ENCODE measurements at places on chromosomes 11 and 22.

- no peak for DNase-seq
Measured at GRCh38 chr11:8011981-8012444, 24.9 kb downstream of the EIF3F start.

DNA sequence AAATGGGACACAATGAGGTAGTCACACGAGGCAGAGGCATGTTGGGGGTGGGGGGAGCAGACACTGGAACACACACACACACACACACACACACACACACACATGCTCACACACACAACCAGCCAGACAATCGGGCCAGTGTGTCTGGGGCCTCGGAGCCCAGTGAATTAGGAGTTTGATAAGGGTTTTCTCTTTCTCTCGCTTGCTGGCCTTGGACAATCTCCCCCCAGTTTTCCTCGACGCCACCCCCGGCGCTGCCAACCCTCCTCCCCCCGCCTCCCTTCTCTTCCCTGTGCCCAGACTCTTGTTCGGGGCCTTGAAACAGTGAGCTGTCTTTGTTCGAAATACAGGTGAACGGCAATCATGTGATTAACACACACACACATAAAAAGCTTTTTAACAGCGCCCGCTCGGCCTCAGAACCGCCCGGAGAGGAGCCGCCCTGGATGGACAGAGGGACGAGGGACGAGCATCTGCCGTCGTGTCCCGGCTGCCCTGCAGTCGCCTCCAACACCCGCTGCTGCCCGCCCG lies 1.5 kb upstream of the SOX10 start:
- no peak for DNase-seq

DNA sequence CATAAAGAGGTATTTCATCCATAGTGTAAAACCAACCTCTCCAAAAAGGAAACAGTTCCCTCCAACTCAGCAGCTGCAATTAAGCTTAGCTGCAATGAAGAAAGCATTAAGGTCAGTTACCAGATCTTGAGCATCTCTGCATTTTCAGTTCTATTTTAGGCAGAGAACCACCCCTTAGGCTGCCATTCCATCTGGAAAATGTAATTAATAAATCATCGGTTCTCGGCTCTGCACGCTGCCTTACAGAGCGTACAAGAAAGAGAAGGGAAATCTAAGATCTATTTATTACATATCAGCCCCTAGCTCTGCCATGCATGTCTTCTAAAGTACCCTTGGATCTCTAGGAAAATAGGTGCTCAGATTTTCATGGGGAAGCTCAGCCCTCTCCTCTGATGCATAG lies 71.5 kb downstream of the RCN1 start:
- DNase-seq = no peak

GRCh38 chr11:83695046-83695445 lies 408.9 kb upstream of the CCDC90B start:
- no peak for DNase-seq

GRCh38 chr11:68942751-68943271 lies 38.0 kb downstream of the MRGPRD start:
- no peak for DNase-seq

DNA sequence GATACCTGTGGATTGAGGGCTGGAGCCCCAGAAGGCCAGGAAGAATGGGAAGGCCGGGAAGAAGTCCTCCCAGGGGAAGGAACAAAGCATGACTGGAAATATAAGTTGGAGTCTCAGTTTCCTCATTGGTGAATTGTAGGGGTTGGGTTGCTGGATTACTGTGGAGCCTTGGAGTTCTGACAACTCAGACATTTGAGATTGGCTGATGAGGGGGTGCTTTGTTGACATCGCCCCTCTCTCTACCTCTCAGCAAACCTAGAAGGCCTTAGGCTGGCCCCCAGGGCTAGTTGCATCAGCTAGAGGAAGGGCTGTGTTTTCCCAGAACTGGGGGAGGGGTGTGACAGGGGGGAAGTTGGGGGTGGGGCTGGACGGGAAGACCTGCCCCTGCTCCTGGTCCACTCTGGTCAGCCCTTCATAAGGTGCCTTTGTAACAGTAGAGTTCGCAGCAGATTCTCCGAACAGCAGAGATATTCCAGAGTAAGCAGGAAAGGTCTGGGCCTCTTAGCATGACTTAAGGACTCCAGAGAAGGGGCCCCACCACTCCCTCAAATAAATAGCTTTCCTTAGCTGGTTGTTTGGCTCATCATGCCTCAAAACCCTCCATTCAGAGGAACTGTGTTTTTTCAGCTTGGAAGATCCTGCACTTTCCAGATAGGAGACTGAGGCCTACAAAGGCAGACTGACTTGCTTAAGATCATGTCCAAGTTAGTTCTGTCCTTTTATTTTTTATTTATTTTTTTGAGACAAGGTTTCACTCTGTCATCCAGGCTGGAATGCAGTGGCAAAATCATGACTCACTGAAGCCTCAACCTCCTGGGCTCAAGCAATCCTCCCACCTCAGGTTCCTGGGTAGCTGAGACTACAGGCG lies 12.5 kb upstream of the THRSP start:
- no peak for DNase-seq

GRCh38 chr11:125264100-125265022 lies 99.8 kb downstream of the PKNOX2 start:
- DNase-seq = no peak

DNA sequence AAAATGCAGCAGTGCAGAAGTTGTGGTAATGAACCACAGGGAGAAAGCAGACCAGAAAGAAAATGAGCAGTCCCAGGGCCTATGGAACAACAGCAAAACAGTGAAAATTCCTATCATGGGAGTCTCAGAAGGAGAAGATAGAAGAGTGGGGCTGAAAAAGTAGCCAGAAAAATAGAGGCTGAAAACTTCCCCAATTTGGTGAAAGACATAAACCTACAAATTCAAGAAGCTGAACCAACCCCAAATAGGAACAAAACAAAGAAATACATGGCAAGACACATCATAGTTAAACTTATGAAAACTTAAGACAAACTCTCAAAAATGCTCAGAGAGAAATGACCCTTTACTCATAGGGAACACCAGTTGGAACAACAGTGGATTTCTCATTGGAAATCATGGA lies 11.4 kb downstream of the FGF19 start:
- no peak for DNase-seq

DNA sequence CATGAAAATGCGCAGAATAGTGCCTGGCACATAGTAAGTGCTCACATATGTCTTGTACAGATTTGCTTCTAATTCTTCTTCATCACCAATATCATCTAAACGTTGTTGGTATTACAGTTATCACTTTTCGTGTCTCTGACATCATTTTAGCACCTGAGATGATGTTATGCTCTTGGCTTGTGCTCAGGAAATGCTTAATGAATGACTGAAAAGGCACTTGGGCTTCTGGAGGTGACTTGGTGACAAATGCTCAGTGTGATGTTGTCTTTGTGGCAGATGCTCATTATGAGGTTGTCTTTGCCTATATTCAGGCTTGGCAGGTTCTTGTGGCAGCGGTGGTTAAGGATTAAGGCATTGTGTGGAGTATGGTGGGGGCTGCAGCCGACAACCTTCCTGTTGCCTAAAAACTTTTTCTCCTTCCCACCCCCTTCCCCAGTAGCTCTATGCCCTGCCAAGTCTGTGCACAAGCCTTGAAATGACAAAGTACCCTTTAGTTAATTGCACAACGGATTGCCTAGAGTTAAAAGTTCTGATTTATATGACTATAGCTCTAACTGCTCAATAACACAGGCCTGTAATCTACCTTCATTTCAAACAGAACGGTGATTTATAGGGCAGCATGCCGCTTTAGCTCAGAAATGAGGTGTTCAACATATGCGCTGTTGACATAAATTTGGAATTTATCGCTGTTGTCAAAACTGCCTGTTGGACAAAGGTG lies 82.5 kb downstream of the ZBTB16 start:
- DNase-seq = no peak

- DNase-seq = peak; percentile 75
Measured at GRCh38 chr11:2945031-2945756, 16.0 kb upstream of the PHLDA2 start.

DNA sequence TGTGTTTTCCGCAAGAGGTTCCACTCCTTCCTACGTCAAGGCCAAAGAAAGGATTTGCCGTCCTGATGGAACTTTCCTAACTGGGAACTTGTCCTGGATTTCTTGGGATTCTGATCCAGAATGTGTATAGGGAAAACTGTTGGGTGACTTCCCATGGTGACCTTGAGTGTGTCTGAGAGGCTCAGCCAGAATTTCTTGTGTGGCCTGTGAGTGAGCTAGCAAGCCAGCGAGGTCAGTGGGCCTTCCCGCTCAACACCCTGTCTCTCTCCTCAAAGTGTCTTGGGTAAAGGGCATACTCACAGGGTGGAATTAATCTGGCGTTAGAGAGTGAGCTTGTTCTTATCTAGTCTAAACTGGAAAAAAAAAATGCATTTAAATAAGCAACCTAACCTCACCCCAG lies 20.4 kb downstream of the ZNRF3 start:
- DNase-seq = no peak

DNA sequence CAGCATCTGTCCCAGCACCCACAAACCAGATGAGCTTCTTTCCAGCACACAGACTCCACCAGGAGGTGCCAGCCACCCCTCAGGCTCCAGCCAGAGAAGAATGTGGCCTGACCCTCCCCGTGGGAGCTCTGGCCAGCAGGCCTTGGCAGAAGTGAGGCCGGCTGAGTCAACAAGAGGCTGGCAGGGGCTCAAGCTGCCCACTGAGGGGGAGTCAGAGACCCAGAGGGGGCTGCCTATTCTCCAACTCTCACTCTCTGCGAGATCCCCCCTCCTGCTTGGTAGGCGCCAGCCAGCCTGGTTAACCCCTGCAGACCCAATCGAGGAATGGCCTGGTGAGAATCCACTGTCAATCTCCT lies 10.6 kb upstream of the CDC42EP1 start:
- no peak for DNase-seq

- DNase-seq = no peak
Measured at GRCh38 chr22:44955102-44955501, 54.7 kb downstream of the PHF21B start.

GRCh38 chr11:29518389-29519174 lies 498.2 kb downstream of the KCNA4 start:
- no peak for DNase-seq

GRCh38 chr11:2513441-2513840 lies 68.6 kb downstream of the KCNQ1 start:
- DNase-seq = peak; percentile 36

DNA sequence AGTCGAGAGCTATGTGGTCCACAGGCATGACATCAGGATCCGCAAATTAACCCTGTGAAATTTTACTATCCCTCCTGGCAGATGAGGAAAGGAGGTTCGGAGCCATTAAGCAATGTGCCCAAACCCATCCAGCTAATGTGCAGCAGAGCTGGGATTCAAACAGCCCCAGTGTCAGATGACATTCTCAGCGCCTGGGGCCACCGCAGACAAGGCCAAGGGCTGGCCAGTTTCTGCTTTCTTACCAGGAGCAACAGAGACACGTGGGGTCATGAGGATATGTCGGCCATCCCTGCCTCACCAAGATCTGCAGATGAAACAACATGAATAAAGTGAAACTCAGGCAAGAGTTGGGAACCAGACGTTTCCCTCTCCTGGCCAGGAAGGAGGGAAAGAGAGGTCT lies 110.2 kb downstream of the TENM4 start:
- no peak for DNase-seq

DNA sequence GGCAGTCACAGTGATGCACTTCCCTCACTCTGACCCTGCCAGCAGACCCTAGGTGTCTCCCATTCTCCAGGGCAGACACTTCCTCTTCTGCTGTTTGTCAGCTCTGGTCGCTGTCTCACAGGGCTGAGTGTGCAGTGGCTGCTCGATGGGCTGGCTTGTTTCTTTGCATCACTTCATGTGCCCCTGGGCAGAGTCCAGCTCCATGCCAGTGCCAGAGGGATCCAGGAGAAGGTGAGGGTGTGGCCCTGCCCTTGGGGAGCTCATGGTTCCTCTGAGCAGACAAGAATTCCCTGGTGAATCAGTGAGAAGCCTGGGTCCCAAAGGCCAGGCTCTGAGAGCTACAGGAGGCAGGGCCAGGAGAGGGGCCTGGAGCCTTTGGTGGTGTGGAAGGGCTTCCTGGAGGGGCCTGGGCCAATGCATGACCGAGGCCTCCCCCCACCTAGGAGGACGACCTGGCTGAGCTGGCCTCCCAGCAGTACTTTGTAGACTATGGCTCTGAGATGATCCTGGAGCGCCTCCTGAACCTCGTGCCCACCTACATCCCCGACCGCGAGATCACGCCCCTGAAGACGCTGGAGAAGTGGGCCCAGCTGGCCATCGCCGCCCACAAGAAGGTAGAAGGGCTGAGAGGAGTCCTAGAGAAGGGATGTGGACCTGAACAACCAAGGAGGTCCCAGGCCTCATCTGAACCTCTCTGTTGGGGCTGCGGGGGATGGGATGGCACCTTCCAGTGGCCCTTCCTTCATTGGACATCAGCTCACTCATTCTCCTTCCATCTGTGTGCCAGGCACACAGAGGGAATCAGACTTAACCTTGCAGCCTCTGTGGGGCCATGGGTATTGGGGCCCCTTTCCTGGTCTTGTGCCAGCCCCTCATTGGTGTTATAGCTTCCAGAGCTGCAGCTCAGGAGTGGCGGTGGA lies 66.1 kb downstream of the MYO7A start:
- no peak for DNase-seq

- peak; percentile 14 for DNase-seq
Measured at GRCh38 chr11:116339306-116340098, 433.3 kb downstream of the BUD13 start.

DNA sequence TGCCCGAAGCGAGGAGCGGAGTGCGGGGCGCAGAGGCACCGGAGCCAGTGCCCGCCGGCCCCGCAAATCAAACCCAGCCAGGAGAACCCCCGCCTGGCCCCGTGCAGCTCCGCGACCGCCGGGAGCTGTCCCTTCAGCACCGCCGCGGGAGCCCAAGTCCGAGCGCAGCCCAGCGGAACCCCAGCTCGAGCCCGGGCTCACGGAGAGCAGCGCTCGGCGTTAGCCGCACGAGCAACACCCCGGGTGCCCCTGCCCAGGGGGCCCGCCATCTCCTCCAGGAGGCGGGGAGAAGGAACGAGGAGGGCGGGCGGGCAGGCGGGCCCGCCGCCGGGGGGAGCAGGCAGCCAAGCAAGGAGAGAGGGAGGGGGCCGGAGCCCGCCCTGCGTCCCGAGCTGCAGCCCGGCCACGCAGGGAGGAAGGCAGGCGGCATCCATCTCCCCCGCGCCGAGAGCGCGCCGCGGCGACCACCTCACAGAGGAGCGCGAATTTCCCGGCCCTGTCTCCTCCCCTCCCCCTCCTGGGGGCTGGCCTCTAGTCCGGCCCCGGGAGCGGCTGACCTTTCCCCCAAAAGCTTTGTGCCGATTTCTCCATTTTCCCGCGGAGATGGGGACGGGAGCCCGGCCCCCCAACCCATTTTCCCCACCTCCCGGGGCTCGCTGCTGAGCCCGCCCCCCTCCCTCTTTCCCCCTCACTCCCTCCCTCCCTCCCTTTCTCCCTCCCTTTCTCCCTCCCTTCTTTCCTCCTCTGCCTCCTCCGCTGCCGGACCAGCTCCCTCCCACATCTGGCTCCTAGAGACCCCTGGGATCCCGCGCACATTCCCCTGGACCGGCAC lies 621 bp downstream of the KCNC1 start:
- peak; percentile 85 for DNase-seq

All from ecto neural progenitor cell (in vitro differentiated cells).